Iris pigment epithelial cell (primary cell): ENCODE measurements at places on chromosomes 6 and 20.
A peak's percentile ranks its signal among the peaks of the same experiment; 100 is the strongest.

- DNase-seq = no peak
These were observed 174.9 kb downstream of the FRK start for GRCh38 chr6:115885636-115886366.

- no peak for DNase-seq
These were observed 3.0 kb downstream of the ZBP1 start for GRCh38 chr20:57617079-57617795.

- DNase-seq = peak; percentile 97
These were observed 103.3 kb downstream of the IBTK start for GRCh38 chr6:82144007-82144851.

DNA sequence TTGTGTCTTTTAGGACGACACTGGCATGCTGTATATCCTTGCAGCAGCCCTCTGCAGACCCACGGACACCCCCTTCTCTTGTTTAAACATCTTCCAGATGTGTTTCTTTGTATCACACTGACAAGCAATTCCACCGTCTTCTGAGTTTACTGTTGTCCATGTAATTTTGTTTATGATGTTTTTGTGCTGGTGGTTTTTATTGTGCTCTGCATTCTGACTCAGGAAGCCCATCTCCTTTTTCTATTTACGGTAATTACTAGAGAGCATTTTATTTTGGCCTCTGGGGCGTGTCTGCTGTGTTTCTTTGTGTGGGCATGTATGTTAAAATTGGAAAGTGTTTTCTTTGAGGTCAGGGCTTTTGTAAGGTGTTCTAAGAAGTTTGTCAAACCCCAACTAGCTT lies 111.9 kb downstream of the JARID2 start:
- DNase-seq = no peak

DNA sequence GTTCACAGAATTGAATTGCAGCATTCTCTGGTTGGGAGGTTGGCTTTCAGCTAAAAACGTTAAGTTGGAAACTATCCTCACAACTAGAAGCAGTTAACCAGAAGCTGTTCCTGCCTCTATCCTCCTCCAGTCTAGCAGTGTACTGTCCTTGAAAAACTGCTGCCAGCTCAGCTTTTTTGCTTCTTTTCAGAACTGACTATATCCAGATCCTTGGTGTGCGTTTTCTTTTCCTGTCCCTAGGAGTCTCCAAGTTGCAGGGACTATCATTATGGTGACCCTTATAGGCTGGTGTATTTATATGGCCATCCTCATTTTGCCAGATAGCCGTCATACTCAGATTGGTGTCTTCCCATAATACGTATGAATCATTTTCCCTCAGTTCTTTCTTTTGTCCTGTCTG lies 5.5 kb downstream of the ITCH start:
- DNase-seq = peak; percentile 28

GRCh38 chr6:101129851-101130250 lies 248.7 kb upstream of the ASCC3 start:
- no peak for DNase-seq

DNA sequence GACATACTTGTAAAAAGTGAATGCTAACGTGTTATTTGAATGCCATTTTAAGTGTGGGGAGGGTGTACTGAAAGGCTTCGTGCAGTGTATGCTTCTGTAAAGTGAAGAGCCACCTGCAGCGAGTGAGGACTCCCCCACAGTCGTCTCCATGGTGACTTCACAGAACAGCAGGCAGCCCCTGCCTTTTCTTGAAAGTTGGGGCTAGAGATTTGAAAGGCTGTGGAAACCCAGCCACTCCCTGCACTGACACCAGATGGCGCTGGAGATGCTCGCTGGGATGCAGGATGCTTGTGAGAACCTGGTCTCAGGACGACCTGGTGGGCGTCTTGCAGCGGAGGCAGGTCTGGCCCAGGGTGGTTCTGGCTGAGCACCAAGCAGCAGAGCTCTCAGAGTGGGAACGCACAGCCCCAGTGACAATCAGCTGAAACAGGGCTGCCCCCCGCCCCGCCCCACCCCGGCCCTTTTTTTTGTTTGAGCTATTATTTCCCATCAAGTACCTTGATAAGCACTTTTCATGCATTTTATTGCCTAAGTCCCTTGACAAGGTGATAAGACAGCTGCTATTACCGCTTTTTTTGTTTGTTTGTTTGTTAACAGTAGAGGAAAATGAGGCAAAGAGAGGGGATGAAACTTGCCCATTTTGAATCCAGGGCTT lies 150.3 kb downstream of the SYCP2 start:
- peak; percentile 21 for DNase-seq

- peak; percentile 29 for DNase-seq
These were observed 80.5 kb downstream of the SASH1 start for GRCh38 chr6:148423133-148423532.

DNA sequence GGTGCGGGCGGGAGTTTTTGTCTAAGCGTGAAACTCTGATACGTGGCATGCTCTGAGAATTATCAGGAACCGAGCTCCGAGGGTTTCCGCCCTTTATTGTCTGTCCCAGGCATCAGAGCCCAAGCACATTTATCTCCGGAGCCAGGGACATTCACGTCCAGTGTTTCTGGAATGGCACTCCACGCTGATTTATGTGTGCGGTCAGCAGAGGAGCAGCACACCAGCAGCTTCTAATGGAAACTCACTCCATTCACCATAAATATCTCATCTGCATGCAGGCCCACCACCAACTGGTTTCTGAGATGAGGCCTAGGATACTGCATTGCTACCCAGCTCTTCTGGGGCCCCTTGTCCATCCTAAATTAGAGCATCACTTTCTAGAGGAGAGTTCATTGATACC lies 51.9 kb upstream of the SYNDIG1 start:
- DNase-seq = no peak

GRCh38 chr6:169427856-169428255 lies 174.2 kb upstream of the THBS2 start:
- peak; percentile 87 for DNase-seq

GRCh38 chr6:4397307-4397706 lies 261.9 kb upstream of the ECI2 start:
- DNase-seq = no peak

DNA sequence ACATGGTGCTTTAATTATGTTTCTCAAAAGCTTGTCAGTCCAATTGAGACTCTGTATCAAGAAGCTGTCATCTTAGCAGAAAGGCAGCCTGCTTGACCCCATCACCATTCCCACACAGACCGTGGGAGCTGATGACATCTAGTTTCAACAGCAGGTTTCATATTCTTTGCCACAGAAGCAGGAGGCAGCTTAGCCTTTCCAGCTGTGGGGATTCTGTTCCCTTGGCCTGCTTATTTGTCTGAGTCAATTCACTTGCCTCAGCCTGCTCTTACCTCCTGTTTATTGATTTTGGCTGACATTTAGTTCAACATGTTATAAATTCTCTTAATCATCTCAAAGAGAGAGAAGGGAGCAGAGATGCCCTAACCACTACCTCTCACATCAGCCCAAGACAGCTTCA lies 527.7 kb downstream of the ADGRB3 start:
- DNase-seq = peak; percentile 9

DNA sequence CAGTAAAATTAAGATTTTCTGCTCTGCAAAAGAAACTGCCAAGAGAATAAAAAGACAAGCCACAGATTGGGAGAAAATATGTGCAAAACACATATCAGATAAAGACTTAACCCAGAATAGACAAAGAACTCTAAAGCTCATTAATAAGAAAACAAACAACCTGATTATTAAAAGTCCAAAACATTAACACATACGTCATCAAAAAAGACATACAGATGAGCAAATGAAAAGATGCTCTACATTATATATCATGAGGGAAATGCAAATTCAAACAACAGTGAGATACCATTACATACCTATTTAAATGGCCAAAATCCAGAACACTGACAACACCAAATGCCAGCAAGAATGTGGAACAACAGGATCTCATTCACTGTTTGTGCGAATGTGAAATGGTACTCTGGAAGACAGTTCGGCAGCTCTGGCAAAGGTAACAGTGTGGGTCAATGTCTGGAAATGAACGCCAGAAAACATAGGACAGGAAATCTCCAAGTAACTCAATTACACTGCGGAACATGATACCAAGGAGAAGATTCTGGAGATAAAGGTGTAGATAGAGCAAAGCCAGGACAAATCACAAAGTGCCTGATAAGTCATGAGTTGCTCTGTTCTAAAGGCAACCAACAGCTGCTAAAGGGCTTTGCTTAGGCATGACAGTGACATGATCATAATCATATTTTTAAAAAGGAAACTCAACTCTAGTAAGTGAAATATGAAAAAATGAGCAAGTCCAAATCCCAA lies 96.8 kb downstream of the PDE10A start:
- no peak for DNase-seq

DNA sequence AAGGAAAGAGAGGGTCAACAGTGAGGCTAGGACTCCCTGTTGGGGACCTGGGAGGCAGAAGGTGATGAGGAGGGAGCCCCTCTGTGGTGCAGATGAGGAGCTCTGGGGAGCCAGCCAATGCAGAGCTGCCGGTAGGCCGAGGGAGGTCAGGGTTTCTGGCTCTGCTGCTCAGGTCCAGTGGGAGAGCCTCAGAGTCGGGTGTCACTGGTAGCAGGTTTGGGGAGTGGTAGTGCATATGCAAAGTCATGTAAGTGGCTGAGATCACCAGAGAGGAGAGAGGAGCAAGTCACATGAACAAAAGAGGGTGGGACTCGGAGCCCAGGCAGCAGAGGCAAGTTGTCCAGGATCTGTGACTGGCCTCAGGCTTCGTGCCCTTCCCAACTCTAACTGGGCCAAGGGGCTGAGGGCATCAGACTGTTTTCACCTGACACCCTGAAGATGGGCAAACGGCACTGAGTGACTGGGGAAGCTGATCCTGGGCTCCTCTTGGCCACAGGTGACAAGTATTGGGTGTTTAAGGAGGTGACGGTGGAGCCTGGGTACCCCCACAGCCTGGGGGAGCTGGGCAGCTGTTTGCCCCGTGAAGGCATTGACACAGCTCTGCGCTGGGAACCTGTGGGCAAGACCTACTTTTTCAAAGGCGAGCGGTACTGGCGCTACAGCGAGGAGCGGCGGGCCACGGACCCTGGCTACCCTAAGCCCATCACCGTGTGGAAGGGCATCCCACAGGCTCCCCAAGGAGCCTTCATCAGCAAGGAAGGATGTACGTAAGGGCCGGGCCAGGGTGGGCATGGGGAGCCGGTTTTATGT lies 6.6 kb downstream of the MMP24OS start:
- DNase-seq = no peak

DNA sequence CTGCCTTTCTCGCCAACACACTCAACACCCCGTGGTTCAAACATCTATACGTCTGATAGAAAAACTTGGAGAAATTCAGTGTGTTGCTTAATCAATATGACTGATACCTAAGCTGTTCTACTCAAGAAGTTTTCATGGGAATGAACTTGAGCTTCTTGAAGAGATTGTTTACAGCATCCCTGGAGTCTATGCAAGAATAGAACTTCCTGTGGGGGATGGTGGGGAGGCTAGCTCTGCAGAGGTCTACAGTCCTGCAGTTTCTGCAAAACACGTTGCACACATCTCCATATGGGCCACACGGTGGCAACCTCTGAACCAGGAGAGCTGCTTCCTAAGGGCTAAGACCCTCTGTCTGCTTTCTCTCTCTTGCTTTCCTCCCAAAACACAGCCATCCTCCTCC lies 32.7 kb upstream of the FANCE start:
- peak; percentile 91 for DNase-seq

GRCh38 chr6:163177892-163178420 lies 236.6 kb upstream of the QKI start:
- no peak for DNase-seq

DNA sequence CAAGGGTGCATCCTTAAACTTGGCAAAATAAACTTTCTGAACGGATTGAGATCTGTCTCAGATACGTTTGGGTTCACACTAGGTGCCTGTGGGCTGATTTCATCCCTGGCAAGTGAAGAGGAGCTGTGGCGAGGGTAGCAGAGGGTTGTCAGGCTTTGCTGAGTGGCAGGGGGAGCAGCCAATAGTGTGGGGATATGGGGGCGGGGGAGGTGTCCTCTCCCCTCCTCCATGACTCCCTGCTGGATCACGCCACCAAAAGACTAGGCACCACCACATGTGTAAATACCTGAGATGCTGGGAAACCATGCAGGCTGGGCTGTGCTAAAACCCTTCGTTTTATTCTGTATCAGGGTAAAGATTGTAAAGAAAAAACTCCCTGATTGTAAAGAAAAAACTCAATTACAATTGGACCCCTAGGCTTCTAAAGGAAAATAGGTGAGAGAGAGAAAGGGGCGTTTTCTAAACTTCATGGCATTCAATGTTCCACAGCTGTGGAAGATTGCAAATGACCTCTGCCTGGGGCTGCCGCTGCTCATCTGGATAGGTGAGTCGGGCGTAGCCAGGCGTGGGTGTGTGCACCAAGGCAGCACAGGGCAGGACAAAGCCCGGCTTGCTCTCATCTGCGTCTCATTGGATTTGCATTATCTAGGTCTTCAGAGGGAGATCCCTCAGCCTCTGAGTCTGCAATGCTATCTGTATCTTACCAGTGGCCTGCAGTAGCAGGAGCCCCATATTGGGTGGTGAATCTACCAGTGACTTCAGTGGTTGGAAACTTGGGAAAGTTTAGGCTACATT lies 26.9 kb upstream of the ADTRP start:
- no peak for DNase-seq

DNA sequence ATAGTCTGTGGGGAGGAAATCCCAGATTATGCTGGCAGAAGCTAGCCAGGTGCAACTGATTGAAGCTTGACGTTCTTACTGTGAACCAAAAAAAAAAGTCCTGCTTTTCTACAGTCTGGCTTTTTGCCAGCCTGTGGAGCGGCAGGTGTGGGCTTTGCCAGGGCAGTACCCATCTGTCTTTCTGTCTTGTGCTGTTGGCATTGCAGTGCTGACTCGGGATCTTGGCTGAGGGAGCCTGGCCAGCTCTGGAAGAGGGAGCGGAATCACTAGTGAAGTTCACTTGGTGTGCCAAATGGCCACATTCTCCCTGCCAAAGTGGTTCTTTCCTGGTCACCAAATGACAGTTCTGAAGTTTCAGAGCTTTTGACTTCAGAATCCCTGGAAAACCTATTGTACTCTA lies 5.0 kb downstream of the KIF3B start:
- DNase-seq = no peak

GRCh38 chr6:45566882-45567281 lies 189.1 kb upstream of the SUPT3H start:
- DNase-seq = peak; percentile 50

DNA sequence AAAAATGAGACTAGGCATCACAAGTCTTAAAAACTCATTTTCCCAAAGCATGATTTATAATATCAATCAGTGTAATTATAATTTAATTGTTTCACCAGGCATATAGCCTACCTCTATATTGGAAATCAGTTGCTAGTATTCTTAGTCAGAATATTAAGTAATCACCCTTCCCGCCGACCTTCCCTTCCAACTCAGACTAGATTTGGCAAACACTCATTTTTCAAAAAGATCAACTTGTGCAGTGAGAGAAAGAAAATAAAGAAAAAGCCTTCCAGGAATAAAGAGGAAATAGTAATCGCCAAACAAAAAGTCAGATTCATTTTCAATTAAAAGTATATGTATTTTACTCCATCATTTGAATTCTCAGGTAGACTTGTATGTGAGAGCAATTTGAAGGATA lies 1.9 kb upstream of the BMP5 start:
- DNase-seq = no peak

GRCh38 chr6:89566930-89567629 lies 71.5 kb downstream of the LYRM2 start:
- no peak for DNase-seq

GRCh38 chr6:137811916-137812553 lies 55.0 kb upstream of the TNFAIP3 start:
- no peak for DNase-seq
